ENCODE measurements at places on chromosomes 2 and 18.

GRCh38 chr2:167581961-167582574, 665.3 kb downstream of the STK39 start:
- DNase-seq, result no peak

DNA sequence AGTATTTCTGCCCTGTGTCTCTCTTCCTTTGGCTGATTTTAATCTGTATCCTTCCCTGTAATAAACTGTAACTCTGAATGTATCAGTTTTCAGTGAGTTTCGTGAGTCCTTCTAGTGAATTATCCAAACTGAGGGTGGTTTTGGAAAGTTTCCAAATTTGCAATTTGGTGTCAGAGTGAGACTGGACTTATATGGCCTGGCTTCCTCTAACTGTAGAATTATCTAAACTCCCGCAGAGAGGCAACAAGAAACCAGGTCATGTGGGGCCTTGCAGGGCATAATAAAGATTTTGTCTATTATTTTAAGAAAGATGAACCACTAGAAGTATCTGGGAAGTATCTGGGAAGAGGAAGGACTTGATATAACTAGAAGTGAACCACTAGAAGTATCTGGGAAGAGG, 95.3 kb upstream of the RNF152 start:
- DNase-seq, result no peak

DNA sequence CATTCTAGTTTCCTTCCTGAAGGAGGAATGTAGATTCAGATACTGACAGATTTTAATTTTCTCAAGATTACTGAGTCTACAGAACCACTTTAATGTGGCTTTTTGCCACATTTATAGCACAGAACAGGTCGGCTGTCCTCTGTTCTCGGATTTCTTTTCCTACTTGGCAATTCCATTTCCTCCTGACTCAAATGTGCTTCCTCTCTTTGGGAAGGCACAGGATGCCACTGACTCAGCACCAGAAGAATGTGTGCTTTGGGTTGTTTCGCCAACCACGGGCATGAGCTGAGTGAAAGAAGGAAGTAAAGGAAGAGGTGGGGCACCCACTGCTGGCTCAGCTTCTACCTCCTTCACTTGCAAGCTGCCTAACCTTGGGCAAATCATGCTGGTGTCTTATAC, 970.6 kb upstream of the ACVR2A start:
- no peak for DNase-seq

- DNase-seq, result no peak
Measured at GRCh38 chr2:105834931-105835330, 90.2 kb downstream of the NCK2 start.

DNA sequence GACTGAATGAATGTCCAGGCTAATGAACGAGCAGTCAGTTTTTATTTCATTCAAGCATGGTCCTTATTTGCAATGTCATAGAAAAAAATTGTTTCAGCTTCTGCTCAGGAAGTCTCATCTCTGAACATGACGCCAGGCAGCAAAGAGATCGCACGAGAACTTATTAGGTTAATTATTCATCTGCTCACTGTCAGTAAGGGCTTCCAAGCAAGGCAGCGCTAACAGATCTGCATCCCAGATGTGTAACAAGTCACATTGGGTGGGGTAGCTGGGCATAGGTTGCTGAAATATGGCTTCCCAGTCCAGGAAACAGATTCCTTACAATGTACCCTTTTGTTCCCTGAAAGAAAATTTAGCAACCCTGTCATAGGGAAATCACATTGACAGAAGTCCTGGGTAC, 63.5 kb downstream of the ANKRD44 start:
- DNase-seq, result peak; percentile 74

GRCh38 chr2:3257826-3258225, 119.8 kb downstream of the EIPR1 start:
- DNase-seq, result no peak

DNA sequence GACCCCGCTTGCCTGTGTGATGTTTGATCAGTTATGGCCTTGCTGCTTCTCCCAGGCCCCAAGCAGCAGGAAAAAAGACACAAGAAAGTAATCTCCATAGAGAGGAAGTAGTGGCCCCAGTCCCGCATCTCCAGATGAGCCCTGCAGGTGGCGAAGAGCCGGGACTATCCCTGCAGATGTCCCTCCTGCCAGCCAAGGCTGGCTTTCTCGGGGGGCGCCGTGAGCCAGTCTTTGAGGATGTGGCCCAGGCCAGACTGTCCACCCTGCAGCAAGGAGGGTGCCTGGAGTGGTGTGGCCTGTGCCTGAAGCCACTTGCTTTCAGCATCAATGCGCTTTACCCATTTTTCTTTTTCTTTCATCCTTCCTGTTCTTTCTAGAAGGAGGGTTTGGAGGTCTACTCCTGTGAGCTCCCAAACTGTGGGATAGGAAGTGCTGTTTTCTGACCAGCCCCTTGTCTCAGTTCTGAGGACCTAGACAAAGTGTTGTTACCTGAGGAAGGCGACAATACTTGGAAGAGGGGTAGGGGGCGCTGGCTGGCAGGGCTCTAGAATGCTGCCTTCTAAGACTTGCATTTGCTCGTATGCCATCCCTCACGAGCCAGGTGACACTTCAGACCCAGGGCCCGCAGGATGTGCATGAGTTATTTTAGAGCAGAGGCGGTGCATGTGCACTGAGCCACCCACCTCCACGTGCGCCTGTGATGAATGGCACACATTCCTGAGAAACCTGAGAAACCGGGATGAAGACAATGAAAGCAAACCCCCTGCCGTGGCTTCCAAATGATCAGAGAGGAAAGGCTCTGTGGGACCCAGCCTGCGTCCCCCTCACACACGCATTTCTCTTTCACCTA, 255.8 kb downstream of the FBXO15 start:
- peak; percentile 7 for DNase-seq
